ENCODE measurements at places on chromosomes 13 and 19.
A peak's percentile ranks its signal among the peaks of the same experiment; 100 is the strongest.

DNA sequence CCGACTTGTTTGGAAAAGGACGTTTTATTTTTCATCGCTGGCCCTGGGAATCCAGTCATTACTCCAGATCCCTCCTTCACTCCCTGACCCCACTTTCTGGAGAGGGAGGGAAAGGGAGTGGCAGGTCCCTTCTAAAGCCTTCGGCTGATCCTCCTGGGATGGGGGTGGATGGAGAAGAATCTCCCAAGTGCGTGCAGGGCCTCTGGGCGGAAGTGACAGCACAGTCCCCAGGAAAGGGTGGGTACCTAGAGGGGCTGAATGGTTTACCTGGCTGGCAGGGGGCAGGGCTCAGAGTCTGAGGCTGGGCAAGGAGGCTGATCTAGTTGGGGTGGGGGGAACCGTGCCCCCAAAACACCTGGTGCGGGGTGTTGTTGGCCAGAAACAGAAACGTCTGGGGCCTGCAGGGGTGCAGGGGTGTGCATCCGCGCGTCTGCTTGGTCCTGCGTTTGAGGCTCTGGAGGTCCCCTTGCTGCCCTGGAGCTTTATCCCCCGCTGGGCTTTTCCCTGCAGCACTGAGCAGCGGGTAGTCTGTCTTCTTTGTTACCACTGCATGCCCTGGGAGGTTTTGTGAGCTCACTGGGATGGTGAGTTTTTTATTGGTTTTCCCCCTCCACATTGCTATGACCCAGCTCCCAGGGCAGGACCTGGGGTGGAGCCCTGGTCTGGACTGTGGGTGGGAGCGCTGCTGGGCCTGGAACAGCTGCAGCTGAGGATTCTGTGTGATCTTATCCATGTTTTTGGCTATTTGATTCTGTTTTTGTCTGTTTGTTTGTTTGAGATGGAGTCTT lies 3.0 kb upstream of the ZNF628 start:
- no peak overlapping the region for H3K27ac ChIP-seq
- H3K4me3 ChIP-seq, result no peak overlapping the region
- peaks cover 22% of the 10 kb centered on the region for H3K27me3 ChIP-seq
- H3K4me1 ChIP-seq, result peaks cover 8% of the 10 kb centered on the region
- no peak for DNase-seq

- no peaks in the 10 kb centered on the region for H3K4me1 ChIP-seq
- no peaks in the 10 kb centered on the region for H3K36me3 ChIP-seq
- no peak for DNase-seq
- H3K4me3 ChIP-seq, result no peak overlapping the region
These were observed 35.6 kb upstream of the ARGLU1 start for GRCh38 chr13:106603546-106603945.

DNA sequence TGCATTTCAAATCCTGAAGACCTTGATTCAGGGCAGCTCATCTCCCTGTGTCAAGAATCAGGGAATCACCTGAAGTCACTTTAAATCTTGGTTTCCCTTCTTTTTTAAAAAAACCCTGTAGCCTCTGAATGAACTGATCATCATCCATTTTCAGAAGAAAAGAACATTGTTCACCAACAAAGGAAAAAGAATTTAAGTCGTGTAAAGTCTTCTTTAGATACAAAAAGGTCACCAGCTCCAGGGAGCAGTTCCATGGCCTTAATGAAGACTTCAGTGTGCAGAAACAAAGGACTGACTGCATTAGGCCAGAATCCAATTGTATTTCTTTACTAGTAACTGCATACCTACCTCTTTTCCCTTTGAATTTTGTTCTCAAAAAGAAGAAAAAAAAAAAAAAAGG lies 245.0 kb downstream of the ABCC4 start:
- DNase-seq, result no peak
- no peak overlapping the region for H3K4me3 ChIP-seq
- H3K27me3 ChIP-seq, result no peaks in the 10 kb centered on the region
- no peaks in the 10 kb centered on the region for H3K36me3 ChIP-seq

GRCh38 chr19:8336660-8337059 lies 6.4 kb downstream of the KANK3 start:
- no peak for DNase-seq
- no peak overlapping the region for H3K4me3 ChIP-seq
- peaks cover 19% of the 10 kb centered on the region for H3K36me3 ChIP-seq
- H3K4me1 ChIP-seq, result peaks cover 38% of the 10 kb centered on the region
- peaks cover 15% of the 10 kb centered on the region for H3K27me3 ChIP-seq

DNA sequence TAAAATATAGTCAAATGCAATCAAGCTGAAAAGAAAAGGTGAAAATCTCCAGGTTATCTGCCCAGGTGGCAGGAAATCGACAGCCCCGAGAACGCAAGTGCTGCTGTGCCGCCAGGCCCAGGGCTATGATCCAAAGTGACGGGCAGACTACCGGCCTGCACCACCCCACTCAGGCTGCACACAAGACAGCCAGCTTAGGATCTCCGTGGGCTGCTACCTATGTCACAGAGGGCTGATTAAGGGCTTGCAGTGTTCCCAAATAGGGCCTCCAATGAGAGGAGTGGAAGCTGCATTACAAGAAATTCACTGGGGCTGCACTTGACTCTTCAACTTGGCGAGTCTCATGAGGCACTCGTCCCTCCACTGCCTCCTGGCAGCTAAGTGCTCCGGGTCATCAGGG lies 121.8 kb downstream of the CRYL1 start:
- DNase-seq, result no peak
- peaks cover 10% of the 10 kb centered on the region for H3K27me3 ChIP-seq
- no peak overlapping the region for H3K27ac ChIP-seq
- H3K36me3 ChIP-seq, result peaks cover 4% of the 10 kb centered on the region
- no peak overlapping the region for H3K4me3 ChIP-seq

DNA sequence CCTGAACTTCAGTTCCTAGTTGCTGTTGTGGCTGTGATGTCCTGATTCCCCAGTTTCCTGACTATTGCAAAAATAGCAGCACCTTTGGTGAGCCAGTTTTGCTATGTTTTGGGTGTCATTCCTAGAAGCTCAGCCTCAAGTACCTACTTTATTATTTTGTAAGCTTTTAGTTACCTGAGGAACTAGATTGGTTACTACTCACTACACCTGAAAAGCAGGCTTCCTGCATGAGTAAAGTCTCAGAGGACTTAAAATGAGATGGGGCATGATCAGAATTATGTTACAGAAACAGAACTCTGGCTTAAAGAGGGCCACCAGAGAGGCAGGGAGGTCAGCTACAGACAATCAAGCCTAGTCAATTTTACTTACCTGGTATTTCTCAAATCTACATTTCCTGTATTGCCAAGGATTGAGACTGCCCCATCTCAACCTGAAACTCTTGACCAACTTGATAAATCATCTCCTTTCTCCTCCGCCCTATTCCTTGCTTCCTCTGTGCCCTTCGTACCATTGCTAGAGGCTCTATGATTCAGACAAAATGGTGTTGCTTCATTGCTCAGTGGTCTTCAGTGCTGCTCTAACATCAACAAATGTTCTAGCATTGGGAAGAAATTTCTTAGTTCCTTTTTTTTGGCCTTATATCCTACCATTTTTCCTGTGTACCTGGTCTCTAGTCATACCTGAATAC lies 58.9 kb downstream of the RAP2A start:
- H3K36me3 ChIP-seq, result no peaks in the 10 kb centered on the region
- H3K4me3 ChIP-seq, result no peak overlapping the region
- H3K27ac ChIP-seq, result no peak overlapping the region
- peaks cover 5% of the 10 kb centered on the region for H3K4me1 ChIP-seq

GRCh38 chr13:112803422-112803821 lies 113.6 kb downstream of the ATP11A start:
- H3K4me3 ChIP-seq, result no peak overlapping the region
- no peak for DNase-seq
- H3K4me1 ChIP-seq, result peaks cover 7% of the 10 kb centered on the region

- H3K4me3 ChIP-seq, result peak overlapping the region; percentile 98
- H3K27ac ChIP-seq, result peak overlapping the region; percentile 88
- peaks cover 12% of the 10 kb centered on the region for H3K27me3 ChIP-seq
- H3K4me1 ChIP-seq, result peaks cover 27% of the 10 kb centered on the region
- peak; percentile 43 for DNase-seq
These were observed 630 bp downstream of the RAP2A start for GRCh38 chr13:97434397-97435201.

DNA sequence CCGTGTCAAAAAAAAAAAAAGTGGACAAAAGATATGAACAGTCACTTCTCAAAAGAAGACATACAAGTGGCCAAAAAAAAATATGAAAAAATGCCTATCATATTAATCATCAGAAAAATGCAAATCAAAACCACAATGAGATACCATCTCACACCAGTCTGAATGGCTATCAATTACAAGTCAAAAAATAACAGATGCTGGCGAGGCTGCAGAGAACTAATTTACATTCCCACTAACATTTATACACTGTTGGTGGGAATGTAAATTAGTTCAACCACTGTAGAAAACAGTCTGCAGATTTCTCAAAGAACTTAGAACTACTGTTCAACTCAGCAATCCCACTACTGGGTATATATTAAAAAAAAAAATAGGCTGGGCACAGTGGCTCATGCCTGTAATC lies 26.5 kb upstream of the FOXO1 start:
- H3K36me3 ChIP-seq, result no peaks in the 10 kb centered on the region
- no peaks in the 10 kb centered on the region for H3K4me1 ChIP-seq
- DNase-seq, result no peak
- H3K27me3 ChIP-seq, result no peaks in the 10 kb centered on the region

GRCh38 chr19:13430790-13431582 lies 75.3 kb downstream of the CACNA1A start:
- H3K4me1 ChIP-seq, result peaks cover 32% of the 10 kb centered on the region
- H3K27me3 ChIP-seq, result peaks cover 11% of the 10 kb centered on the region
- H3K36me3 ChIP-seq, result no peaks in the 10 kb centered on the region
- DNase-seq, result peak; percentile 73
- H3K27ac ChIP-seq, result peak overlapping the region; percentile 93
- no peak overlapping the region for H3K4me3 ChIP-seq

Data from endothelial cell (in vitro differentiated cells).